Activated effector memory CD4-positive, alpha-beta T cell treated with anti-CD3 and anti-CD28 coated beads, Interleukin-2, amount 50 U/mL, for 16 hours (primary cell): ENCODE measurements at places on chromosomes 12 and 14.

DNA sequence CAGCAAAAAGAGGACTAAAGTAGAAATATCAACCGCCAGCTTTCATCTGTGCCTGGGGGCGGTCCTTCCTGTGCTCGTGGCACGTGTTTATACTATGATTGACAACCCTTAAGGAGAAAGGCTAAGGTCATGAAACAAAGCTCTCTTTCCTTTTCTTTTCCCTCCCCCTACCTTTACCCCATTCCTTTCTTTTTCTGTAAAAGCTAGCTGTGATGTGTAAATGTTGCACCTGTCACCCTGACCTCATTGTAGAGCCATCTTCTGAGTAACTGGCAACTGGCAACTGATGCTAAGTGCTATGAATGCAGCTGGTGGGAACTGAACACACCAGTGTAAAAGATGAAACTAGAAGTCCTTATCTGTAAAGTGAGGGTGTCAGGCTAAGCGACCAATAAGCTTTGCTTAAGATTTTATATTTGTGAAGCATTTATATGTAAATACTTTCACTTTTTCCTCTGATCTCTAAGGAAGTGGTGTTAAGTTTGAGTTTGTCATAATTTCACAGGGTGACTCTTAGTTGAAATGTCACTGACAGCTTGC is 102.8 kb upstream of the BCAT1 start:
- peak; percentile 80 for DNase-seq

GRCh38 chr12:98446060-98446459 is 69.3 kb upstream of the TMPO start:
- DNase-seq, result no peak

DNA sequence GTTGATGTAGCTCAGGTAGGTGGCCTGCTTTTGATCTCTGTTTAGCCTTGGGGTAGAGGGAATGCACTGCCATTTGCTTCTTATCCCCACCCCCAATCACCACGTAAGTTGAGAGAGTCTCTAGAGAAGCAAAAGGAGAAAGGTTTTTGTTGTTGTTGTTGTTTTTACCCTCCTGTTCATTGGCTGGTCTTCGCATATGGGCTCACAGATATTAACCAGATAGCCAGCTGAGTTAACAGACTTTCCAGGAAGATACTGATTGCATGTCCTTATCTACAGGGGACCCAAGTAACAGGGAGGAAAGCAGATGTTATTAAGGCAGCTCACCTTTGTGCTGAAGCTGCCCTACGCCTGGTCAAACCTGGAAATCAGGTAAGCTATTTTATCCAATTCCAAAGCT is 2.9 kb downstream of the PA2G4 start:
- no peak for DNase-seq

GRCh38 chr12:112846619-112847018 is 55.1 kb downstream of the RPH3A start:
- no peak for DNase-seq

GRCh38 chr12:106814714-106815113 is 40.2 kb downstream of the RIC8B start:
- DNase-seq, result no peak

DNA sequence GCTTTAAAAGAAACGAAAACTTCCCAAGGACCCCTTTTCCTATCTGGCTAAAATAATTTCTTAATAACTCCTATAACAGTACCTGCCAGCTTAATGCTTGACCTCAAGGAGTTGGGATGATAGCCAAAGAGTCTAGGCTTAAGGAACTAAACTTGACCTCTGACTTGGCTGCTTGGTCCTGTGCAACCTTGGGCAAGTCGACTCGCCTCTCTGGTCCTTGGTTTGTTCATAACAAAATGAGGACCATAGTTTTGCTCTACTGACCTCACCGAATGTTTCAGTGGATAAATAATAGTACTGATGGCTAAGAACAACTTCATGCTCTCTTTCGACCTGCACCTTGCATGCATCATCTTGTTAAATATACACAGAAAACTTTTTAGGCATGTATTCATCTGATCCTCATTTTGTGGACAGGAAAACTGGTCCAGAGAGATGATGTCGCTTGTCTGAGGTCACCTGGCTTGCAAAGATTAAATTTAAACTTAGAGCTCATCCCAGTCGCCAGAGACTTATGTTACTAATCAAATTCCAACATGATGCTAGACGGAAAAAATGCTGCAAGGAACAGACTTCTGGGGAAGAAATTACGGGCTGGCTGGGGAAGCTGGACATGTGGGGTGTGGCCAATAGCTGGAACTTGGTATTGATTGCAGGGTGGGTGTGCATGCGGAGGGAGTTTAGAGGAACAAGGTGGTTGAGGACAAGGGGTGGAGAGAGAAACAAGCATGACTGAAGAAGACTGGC is 38.0 kb upstream of the WSCD2 start:
- no peak for DNase-seq

- DNase-seq, result peak; percentile 55
Measured at GRCh38 chr12:52358575-52359350, 8.5 kb downstream of the KRT85 start.

DNA sequence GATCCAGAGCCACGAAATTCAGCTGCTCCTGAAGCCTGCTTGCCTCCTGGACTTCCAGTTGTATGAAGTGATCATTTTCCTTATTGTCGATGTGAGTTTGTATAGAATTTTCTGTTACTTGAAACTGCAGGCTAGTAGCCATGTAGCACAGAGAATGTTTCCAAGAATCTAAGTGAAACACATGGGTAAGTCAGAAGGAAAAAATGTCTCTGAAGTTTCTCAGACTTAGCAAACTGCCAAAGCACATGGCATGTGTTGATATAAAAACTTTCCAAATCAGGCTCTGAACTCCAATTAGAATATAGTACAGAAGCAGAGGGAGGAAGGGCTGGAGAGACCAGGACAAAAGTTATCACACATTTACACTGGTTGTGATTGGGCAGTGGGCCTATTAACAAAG is 9.8 kb upstream of the PCNX1 start:
- no peak for DNase-seq

DNA sequence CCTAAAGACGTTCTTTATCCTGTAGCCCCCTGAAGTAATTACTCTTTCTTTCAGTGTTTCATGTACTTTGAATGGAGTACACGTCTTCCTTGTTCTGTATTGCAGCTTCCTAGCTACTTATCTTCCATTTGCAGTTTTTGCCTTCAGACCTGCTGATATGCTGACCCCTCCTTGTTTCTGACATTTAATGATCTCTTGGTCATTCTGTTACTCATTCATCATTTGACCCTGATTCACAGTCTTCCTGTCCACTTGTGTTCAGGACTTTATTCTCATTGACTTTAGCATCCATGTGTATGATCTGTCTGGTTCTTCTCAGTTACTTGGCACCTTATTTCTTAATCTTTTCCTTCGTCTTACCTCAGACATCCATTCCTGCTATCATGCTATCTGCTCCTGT is 22.2 kb downstream of the CPSF2 start:
- DNase-seq, result no peak

- no peak for DNase-seq
Measured at GRCh38 chr12:78818487-78818886, 46.1 kb upstream of the SYT1 start.

DNA sequence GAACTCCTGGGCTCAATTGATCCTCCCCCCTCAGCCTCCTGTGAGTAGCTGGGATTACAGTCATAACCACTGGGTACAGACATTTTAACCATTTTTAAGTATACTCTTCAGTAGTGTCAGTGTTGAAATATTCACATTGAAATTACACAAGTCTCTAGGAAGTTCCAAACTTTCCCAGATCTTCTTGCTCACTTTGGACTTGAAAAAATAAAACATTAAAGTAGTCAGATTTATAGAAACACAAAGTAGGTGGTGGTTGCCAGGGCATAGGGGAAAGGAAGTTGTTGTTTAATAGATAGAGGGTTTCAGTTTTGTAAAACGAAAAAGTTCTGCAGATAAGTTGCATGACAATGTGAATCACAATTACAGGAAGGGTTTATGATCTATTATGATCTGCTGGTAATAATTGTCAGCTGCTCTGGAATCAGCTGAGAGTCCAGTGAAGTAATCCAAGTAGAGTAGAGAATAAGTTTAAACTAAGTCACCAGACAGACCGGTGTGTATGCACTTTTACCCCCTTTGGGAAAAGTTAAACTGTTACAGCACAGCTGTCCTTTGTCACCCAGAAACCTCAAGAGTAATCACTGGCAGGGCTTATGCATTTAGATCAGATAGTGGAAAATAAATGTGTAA is 27.4 kb downstream of the PCNX1 start:
- no peak for DNase-seq

- no peak for DNase-seq
Measured at GRCh38 chr14:84804468-84804867, 725.5 kb upstream of the FLRT2 start.

DNA sequence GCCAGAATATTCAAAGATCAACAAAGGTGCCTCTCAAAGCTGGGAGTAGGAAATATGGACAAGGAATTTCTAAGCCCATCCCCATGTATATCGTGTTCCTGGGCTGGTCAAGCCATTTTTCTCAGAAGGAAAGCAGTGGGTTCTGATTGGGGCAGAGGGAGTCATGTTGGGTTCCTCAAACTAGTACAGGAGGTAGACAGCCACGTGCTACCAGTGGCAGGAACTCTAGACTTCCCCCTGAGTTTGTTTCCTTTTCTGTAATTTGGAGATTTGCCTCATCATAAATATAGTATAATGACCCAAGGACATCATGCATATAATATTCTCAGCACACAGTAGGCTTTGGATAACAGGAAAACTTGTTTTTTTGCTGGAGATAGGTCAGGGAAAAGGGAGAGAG is 16.4 kb upstream of the PLEKHH1 start:
- no peak for DNase-seq

GRCh38 chr14:91520138-91520537 is 10.0 kb upstream of the PPP4R3A start:
- no peak for DNase-seq

GRCh38 chr12:3745152-3745551 is 7.8 kb downstream of the CRACR2A start:
- no peak for DNase-seq

GRCh38 chr14:93705513-93706156 is 82.7 kb downstream of the PRIMA1 start:
- no peak for DNase-seq

DNA sequence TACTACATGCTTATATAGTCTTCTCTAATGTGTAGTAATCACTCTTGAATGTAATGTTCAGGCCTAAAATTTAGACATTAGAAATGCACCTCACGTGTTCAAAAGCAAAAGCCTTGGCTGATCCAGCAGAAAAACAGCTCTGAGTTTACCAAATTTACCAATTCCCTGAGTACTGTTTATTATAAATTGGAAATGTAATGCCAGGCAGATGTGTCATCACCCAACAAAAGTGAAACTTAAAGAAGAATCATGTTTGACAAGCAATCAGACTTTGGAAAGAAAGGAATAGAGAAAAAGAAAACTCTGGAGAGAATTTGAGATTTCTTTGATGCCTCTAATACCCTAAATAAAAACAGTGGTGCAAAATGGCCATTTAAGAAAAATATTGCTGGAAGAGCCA is 26.5 kb upstream of the STRAP start:
- DNase-seq, result no peak

DNA sequence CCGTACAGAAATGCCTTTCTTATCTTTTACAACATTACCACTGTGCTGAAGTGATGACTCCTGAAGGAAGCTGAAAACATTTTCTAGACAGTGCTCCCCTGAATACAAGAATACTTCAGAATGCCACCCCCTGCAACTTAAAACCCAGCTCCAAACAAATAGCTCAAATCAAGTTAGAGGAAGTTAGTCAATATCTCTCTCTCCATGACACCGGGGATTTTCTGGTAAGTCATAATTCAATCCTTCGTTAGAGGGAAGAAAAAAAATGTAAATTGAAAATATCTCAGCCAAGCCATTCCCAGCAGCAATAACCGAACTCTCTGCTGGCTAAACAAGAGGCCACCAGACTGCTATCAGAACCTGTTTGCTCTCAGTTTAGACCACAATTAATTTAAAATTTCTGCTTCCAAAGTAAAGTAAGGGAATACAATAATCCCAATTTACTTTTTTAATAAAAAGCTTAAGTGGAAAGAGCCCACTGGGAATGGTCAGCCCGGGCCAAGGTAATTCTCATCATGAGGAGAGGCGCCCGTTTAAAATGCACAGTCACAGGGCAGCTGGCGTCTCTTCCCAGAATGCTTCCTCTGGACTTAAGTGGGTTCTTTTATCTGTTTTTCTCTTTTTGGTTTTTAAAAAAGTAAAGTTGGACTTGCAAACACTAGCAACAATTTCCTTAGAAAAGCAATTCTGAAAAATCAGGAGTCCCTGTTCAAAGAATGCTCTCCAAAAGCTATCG is 710.1 kb upstream of the STXBP6 start:
- DNase-seq, result no peak
